ENCODE measurements at places on chromosomes 3 and 15. TPM values are rescaled to one million over a fixed set of nuclear protein-coding genes. Genes with fewer than 3 reads are reported as not detected.
A peak's percentile ranks its signal among the peaks of the same experiment; 100 is the strongest.

The TTLL13 gene
- 0.46 TPM for total RNA-seq

The CPNE9 gene
- 0.30 TPM for total RNA-seq

The ISL2 gene
- total RNA-seq, result 0.25 TPM

DNA sequence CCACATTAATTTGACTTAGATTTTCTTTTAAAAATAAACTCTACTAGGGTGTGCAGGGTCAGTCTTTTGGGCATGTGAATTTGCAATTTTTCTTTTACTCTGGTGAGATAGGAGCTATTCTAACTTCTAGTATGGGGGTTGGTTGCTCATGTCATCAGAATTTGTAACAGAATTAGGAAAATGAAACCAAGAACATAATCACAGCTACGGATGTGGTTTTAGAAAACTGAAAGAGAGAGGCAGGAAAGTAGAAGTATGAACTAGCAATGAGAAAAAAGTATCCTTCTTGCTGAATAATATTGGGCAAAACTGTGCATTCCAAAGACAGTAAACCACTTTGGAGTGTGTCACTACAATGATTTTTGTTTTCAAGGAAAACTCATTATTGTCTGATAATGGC, 43.3 kb downstream of the ADPGK start:
- peaks cover 49% of the 10 kb centered on the region for H3K36me3 ChIP-seq
- no peaks in the 10 kb centered on the region for H3K27me3 ChIP-seq
- DNase-seq, result no peak
- H3K4me1 ChIP-seq, result peaks cover 34% of the 10 kb centered on the region

DNA sequence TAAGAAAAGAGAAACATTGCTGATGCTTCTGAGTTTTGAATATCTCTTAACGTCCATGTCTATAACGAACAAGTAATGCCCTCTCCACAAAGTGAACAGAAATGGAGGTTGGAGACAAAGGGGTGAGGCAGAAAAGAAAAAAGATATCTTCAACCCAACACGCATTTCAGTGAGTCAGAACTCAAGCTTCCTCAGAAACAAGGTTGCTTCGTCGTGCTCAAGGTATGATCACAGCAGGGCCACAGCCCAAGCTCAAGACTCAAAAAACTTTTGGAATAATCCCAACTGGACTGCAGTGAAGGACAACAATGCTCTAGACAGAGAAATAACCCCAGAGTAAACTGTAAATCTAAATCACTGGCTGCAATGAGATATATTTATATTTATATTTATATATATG, 18.9 kb downstream of the WNT5A start:
- peaks cover 4% of the 10 kb centered on the region for H3K27me3 ChIP-seq
- H3K36me3 ChIP-seq, result no peaks in the 10 kb centered on the region
- DNase-seq, result no peak
- H3K4me1 ChIP-seq, result no peaks in the 10 kb centered on the region
- no peak overlapping the region for H3K4me3 ChIP-seq

DNA sequence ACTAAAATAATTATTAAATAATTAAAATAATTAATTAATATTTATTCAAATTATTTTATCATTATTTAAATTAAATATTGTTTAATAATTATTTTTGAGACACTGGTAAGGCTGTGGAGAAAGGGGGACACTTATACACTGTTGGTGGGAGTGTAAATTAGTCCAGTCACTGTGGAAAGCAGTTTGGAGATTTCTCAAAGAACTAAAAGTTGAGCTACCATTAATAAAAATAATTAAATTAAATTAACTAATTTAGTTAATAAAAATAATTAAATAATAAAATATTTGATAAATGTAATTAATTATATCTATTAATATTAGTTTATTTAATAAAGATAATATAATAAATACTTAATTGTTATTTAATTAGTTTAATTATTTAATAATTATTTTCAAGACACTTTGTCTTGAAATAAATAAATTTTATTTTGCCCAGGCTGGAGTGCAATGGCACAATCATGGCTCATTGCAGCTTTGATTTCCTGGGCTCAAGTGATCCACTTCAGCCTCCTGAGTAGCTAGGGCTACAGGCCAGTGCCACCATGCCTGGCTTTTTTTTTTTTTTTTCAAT, 16.4 kb upstream of the TNIK start:
- H3K36me3 ChIP-seq, result no peaks in the 10 kb centered on the region
- no peak overlapping the region for H3K4me3 ChIP-seq
- H3K27me3 ChIP-seq, result no peaks in the 10 kb centered on the region
- H3K27ac ChIP-seq, result no peak overlapping the region
- DNase-seq, result no peak

- H3K27ac ChIP-seq, result no peak overlapping the region
- H3K4me1 ChIP-seq, result peaks cover 9% of the 10 kb centered on the region
- no peak for DNase-seq
- no peaks in the 10 kb centered on the region for H3K36me3 ChIP-seq
- no peaks in the 10 kb centered on the region for H3K27me3 ChIP-seq
- no peak overlapping the region for H3K4me3 ChIP-seq
Observed at GRCh38 chr3:189787632-189788031, 156.4 kb downstream of the TP63 start.

GRCh38 chr15:41139619-41140018, 23.5 kb upstream of the INO80 start:
- no peak overlapping the region for H3K27ac ChIP-seq
- DNase-seq, result no peak
- no peak overlapping the region for H3K4me3 ChIP-seq
- no peaks in the 10 kb centered on the region for H3K36me3 ChIP-seq
- no peaks in the 10 kb centered on the region for H3K4me1 ChIP-seq

GRCh38 chr3:105274958-105275357, 91.8 kb upstream of the ALCAM start:
- H3K4me3 ChIP-seq, result no peak overlapping the region
- peaks cover 2% of the 10 kb centered on the region for H3K27me3 ChIP-seq
- H3K4me1 ChIP-seq, result no peaks in the 10 kb centered on the region
- no peak for DNase-seq
- no peaks in the 10 kb centered on the region for H3K36me3 ChIP-seq

DNA sequence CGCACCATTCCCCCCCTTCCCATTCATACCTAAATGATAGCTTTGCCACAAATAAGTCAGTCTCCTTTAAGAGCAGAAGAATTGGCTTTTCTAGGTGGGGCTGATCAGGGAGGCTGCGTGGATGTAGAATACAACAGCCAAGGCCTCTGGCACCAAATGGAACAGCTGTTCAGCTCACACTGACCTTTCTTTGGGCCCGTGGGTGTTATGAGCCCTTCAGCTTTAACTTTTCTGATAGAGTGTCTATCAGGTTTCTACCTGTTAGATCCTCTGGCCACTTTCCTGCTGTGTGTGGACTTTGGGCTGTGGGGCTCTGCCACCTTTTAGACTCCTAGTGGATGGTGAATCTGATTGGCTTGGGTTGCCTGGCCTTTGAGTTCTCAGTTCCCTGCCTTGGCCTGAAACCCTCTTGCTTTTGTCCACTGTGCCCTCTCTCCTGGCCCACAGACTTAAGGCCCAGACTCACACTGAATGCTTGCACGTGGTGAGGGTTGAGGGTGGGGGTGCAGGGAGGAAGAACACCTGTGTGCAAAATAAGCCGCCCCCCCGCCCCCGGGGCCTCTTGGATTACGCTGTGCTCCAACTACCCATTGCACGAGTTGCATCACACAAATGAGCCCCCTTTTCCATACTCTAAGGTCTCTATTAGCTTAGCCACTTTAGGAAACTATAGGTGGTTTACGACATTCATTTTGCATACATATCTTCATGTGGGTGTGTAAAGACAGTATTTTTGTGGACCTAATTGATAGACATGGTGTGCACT, 1.3 kb upstream of the RFX7 start:
- DNase-seq, result peak; percentile 80
- peaks cover 2% of the 10 kb centered on the region for H3K36me3 ChIP-seq
- no peaks in the 10 kb centered on the region for H3K27me3 ChIP-seq
- peak overlapping the region; percentile 80 for H3K4me3 ChIP-seq
- H3K27ac ChIP-seq, result peak overlapping the region; percentile 96

DNA sequence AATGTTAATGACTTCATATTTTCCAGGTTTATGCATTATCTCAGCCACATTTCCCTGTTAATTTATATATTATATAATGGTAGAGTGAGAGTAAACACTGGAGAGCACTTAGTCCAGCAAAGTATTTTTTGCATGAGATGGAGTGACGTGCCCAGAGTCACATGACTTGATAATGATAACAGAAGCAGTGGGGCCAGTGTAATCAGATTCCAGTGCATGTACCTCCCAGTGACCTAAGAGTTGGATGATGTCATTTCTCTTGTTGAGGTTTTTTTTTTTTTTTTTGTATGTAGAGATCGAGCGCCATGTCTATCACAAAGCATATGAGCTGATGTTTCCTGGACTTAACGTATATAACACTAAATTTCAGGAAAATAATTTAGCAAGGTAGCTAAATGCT, 375.3 kb downstream of the CNTN6 start:
- H3K4me3 ChIP-seq, result no peak overlapping the region
- no peak overlapping the region for H3K27ac ChIP-seq
- DNase-seq, result no peak
- no peaks in the 10 kb centered on the region for H3K36me3 ChIP-seq

DNA sequence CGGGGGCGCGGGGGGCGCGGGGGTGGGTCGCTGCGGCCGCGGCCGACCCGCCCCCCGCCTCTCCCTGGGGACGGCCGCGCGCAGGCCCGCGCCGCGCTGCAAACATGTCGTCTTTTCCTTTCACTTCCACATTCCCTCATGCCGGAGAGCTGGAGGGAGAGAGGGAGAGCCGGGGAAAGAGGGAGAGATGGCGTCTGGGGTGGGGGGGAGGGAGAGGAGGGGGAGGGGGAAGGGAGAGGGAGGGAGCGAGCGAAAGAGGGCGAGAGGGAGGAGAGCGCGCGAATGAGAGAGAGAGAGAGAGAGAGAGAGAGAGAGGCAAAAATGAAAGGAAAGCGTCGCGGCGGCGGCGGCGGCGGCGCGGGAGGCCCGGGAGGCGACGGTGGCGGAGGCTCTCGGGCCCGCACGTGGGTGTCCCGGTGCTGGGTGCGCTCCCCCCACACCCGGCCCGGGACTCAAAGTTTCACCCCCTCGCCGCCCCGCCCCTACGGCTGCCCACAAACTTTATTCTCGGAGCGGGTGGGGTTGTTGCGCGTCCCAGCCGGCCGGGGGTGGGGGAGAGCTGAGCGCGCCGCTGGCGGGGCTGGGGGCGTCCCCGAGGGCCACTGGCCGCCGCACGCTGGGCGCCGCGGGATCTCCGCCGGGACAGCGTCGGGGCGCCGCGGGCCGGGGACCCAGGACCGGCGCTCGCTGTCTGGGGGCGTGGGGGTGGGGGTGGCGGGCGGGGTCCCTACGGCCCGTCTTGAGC, 731 bp downstream of the ZNF710 start:
- H3K4me3 ChIP-seq, result peak overlapping the region; percentile 82
- peak; percentile 77 for DNase-seq
- peaks cover 61% of the 10 kb centered on the region for H3K4me1 ChIP-seq
- no peaks in the 10 kb centered on the region for H3K27me3 ChIP-seq

- peaks cover 22% of the 10 kb centered on the region for H3K36me3 ChIP-seq
- H3K4me3 ChIP-seq, result no peak overlapping the region
- DNase-seq, result peak; percentile 52
- no peak overlapping the region for H3K27ac ChIP-seq
Observed at GRCh38 chr3:113495035-113495434, 19.9 kb downstream of the SPICE1 start.

DNA sequence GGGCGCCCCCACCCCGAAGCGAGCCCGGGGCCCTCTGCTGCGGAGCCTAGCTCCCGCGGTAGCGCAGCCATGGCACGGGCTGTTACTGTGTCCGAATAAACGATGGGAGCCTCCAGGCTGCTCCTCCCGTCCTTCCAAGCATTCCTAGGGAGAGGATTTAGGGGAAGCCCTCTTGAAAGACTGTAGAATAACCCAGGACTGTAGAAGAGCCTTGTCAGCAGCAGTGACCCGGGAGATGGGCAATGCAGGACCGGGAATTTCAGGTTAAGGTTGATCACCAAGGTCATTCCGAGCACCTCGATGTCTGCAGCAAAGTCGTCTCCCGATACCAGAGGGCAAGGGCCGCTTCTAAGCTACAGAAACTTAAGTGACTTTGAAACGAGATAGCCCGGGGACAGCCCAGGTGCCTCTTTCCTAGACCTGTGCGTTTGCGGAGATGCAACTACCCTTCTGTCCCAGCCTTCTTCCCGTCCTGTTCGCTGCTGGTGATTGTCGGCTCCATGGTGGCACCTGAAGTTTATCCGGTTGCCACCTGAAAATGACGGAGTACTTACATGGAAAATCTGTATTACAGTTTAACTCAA, 753 bp upstream of the MYO5A start:
- peaks cover 10% of the 10 kb centered on the region for H3K27me3 ChIP-seq
- H3K27ac ChIP-seq, result peak overlapping the region; percentile 87
- no peaks in the 10 kb centered on the region for H3K36me3 ChIP-seq

DNA sequence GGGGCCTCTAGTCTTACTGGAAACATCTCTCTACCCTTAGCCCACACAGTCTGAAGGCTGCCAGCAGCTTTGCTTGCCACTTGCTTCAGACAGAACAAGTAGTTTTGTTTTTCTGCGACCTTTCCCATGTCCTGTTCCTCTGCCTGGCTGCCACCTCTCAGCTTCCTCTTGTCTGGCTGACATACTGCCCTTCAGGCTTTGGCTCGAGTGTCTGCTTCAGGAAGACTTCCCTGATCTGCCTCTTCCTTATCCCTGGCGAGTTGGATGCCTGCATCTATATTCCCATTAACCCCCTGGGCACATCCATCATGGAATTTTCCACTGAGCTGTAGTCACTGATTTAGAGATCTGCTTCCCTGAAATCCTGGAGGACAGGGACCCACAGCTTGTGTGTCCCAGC, 25.1 kb upstream of the CPNE9 start:
- no peak overlapping the region for H3K27ac ChIP-seq
- no peaks in the 10 kb centered on the region for H3K4me1 ChIP-seq
- no peak overlapping the region for H3K4me3 ChIP-seq

GRCh38 chr3:56291953-56292352, 176.3 kb downstream of the ERC2 start:
- no peak overlapping the region for H3K27ac ChIP-seq
- H3K36me3 ChIP-seq, result no peaks in the 10 kb centered on the region
- no peak overlapping the region for H3K4me3 ChIP-seq

DNA sequence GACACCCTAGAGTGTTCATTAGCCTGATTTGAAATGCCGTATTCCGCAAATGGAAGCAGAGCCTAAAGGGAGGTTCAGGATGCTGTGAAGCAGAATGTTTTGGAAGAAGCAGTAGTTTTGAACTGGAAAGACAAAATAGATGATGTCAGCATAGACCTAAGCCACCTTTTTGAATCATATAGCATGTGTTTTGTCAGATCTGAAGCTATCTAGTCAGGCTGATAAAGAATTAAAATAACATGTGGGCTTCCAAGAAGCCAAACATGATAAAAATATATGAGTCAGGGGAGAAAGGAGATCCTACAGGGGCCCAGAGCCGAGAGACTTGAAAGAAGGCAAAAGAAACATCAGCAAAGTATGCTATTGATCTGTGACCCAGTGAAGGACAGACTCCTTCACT, 47.2 kb upstream of the RASA2 start:
- no peak overlapping the region for H3K4me3 ChIP-seq
- no peaks in the 10 kb centered on the region for H3K27me3 ChIP-seq
- H3K27ac ChIP-seq, result peak overlapping the region; percentile 62
- peaks cover 15% of the 10 kb centered on the region for H3K36me3 ChIP-seq

GRCh38 chr3:37582086-37582485, 279.6 kb upstream of the CTDSPL start:
- no peak overlapping the region for H3K4me3 ChIP-seq
- no peaks in the 10 kb centered on the region for H3K4me1 ChIP-seq
- DNase-seq, result no peak
- no peaks in the 10 kb centered on the region for H3K36me3 ChIP-seq
- H3K27ac ChIP-seq, result no peak overlapping the region

Measured in activated CD4-positive, alpha-beta T cell treated with anti-CD3 and anti-CD28 coated beads for 36 hours (primary cell).